Fibroblast of villous mesenchyme (primary cell): ENCODE measurements at places on chromosomes 11 and 22. TPM values are rescaled to one million over a fixed set of nuclear protein-coding genes. Genes with fewer than 3 reads are reported as not detected.

- DNase-seq = no peak
Measured at GRCh38 chr22:36027935-36028645, 534 bp downstream of the RBFOX2 start.

- peak; percentile 60 for DNase-seq
Measured at GRCh38 chr11:36744375-36745168, 146.5 kb upstream of the RAG2 start.

GRCh38 chr22:32336771-32337424 lies 20.8 kb upstream of the RFPL3 start:
- DNase-seq = no peak

GRCh38 chr11:92061456-92062062 lies 163.1 kb upstream of the FAT3 start:
- DNase-seq = no peak

- peak; percentile 72 for DNase-seq
Measured at GRCh38 chr11:12540913-12541582, 133.2 kb upstream of the TEAD1 start.

DNA sequence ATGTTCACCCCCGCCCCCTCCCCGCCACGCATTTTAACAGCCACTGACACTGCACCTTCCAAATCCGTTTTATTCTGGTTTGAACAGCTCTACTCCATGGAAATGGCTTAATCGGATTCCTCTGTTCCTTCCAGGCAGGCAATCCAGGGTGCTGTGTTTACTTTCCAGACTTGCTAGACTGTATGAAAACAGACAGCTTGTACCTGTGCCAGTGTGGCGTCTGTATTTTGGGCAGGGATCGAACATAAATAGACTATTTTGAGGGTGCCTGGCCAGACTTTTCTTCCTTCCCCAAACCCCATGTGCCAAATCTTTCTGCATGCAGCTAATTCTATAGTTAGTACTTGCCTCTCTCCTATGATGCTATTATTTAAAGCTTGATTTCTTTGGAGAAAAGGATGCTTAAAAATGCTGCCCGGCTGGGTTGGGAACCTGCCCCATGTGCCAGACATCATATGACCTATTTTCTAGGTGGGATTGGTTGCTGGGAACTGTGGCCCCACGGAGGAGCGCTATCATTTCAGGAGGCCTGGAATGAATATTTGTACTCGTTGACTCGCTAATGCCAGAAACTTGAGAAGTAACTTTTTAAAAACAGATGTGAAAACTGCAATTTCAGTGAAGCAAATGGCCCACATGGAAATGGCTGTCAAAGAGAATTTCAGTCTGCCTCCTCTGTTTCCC lies 814.8 kb downstream of the BRD1 start:
- DNase-seq = no peak

DNA sequence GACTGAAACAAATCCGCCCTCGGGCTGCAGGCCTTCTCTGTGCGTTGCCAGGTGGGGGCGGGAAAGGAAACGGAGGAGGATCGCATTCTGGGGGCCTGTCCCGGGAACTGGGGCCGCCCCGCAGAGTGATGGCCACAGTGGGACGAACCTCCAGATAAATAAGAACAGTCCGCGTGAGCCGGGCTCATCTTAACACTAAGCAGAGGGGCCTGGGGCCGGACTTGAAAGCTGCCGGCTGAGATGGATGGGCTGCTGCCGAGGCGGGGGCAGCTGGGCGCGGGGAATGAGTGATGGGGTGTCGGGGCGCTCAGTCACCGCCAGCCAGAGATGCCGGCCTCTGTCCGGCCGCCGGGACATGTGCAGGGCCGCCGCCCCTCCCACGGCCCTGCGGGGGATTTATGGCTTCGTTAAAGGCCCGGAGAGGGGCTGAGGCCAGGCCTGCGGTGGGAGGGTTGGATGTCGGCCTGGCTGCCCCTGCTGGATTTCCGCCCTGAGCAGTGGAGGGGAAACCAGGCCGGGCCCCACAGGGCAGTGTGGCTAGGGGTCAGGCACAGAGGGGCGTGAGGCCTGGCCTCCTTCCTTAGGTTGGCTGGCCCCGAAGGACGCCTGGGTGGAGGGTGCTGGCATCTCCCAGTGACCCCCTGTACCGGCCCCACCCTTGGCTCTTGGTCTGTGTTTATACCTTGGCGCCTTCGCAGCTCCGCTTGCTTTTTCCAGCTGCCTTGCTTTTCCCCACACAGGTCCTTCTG lies 45.3 kb upstream of the CD82 start:
- no peak for DNase-seq

GRCh38 chr22:39266398-39267030 lies 21.7 kb upstream of the PDGFB start:
- peak; percentile 83 for DNase-seq

Gene FGF3
- not detected in 2 replicates for total RNA-seq

DNA sequence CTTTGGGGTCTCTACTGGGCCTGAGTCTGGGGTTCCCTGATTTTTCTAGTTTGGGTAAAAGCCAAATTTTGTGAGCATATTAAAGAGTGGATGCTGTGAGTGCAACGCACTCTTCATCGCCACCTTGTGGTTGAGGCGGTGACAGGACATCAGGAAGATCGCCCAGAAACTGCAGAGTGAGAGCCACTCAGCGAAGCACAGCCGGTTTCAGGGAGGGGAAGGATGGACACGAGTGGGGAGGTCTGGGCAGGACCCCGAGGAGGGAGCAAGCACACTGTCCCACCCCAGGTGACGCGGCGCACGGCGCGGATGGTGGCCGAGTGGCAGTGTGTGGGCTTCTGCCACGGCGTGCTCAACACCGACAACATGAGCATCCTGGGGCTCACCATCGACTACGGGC lies 9.1 kb downstream of the SELENOO start:
- peak; percentile 67 for DNase-seq

DNA sequence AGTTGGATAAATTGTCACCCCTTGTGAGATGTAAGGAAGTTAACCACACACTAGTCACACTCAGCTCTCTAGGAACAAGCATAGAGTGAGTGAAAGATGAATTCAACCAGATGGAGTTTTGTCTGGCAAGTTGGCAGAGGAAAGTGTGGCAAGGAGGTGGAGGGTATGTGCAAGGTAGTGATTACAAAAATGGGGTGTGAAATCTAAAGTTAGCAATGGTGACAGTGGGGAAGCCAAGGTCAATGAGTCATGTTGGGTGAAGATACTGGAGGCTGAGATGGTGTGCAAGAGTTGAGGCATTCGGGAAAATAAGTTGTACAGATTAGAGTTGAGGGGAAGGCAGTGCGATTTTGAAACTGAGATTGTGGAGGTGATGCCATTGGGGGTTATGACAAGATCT lies 33.7 kb downstream of the MRGPRX2 start:
- no peak for DNase-seq

Gene TYMP
- 16.0 and 21.6 TPM in 2 replicates for total RNA-seq

DNA sequence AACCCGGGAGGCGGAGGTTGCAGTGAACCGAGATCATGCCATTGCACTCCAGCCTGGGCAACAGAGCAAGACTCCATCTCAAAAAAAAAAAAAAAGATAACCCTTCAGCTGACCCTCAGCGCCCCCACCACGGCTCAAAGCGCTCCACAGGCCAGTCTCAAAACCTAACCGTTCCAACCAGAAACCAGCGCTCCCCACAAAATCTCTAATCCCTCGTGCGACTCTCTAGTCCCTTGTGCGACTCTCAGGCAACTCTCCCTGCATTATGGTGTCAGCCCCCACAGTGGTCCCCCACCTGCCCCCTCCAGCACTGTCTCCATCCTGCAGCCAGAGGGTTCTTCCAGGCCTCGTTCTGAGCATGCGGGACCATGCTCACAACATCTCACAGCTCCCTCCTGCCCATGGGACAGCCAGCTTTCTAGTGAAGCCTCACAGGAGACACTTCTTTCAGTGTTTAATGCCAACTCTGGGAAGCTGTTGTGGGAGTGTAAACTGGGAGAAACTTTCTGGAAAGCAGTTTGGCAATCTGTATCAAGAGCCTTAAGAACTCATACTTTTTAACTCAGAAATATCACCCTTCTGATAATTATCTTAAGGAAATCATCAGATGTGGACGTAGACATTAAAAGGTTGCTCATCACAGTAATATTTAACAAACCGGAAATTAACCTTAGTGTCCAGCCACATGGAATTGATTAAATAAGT lies 4.2 kb upstream of the RASGRP2 start:
- DNase-seq = peak; percentile 85

DNA sequence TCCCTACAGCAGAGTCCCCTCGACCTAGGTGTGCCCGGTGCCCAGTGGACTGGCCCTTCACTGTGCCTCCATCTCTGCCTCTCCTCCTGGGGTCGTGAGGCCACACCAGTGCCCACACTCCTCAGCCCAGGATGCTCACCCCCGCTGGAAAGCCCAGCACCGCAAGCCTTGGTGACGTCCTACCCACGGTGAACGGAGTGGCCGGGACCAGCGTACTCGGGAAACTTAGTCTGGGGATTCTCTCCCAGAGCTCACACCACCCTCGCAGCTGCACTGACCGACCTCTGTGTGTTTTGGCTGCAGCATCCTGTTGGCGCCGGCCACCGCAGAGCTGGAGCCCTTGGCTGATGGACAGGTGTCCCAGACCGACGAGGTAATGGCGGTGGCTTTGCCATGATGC lies 35.5 kb upstream of the KRTAP5-7 start:
- DNase-seq = no peak

- no peak for DNase-seq
Measured at GRCh38 chr11:120021978-120022377, 115.9 kb downstream of the TRIM29 start.

DNA sequence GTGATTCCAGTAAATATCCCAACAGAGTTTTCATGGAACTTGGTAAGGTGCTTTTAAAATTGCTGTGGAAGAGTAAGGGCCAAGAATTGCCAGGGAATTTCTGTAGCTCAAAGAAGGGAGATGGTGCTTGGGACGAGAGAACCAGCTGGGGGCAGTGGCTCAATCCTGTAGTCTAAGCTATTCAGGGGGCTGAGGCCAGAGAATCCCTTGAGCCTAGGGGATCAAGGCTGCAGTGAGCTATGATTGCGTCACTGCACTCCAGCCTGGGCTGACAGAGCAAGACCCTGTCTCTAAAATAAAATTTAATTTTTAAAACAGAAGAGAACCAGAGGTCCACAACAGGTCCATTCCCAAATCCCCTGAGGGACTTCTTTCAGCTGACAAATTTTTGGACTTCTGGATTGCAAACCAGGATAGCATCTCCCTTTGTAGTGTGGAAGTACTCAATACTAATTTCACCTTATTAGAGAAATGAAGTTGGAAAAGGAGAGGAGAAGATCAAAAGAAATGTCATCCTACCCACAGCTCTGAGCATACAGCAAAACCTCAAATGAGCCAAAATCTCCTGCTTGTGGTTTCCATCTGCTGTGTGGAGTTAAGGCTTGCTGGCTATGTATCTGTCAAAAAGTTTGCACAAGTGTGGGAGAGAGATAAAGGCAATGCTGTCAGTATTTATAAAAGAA lies 59.2 kb upstream of the CLPB start:
- peak; percentile 65 for DNase-seq

GRCh38 chr11:606245-606644 lies 9.5 kb downstream of the IRF7 start:
- peak; percentile 71 for DNase-seq

Gene PLEKHB1
- under 0.01 TPM in 1 of 2 replicates, not detected in the other for total RNA-seq

GRCh38 chr11:118286545-118286944 lies 18.0 kb upstream of the CD3E start:
- no peak for DNase-seq

- DNase-seq = peak; percentile 2
Measured at GRCh38 chr11:124115782-124116616, 749 bp downstream of the VWA5A start.

Gene LRRN4CL
- 6.9 and 15.5 TPM in 2 replicates for total RNA-seq

Gene GALNT18
- 5.2 and 11.7 TPM in 2 replicates for total RNA-seq

Gene OSBP2
- total RNA-seq = 0.43 and 0.97 TPM in 2 replicates

Gene ST14
- under 0.01 TPM in 1 of 2 replicates, not detected in the other for total RNA-seq

- DNase-seq = peak; percentile 37
Measured at GRCh38 chr11:105937331-105937730, 84.7 kb downstream of the MSANTD4 start.

Gene CDKN1C
- total RNA-seq = 3.9 and 8.7 TPM in 2 replicates

GRCh38 chr11:12279672-12280108 lies 97.7 kb upstream of the PARVA start:
- no peak for DNase-seq

DNA sequence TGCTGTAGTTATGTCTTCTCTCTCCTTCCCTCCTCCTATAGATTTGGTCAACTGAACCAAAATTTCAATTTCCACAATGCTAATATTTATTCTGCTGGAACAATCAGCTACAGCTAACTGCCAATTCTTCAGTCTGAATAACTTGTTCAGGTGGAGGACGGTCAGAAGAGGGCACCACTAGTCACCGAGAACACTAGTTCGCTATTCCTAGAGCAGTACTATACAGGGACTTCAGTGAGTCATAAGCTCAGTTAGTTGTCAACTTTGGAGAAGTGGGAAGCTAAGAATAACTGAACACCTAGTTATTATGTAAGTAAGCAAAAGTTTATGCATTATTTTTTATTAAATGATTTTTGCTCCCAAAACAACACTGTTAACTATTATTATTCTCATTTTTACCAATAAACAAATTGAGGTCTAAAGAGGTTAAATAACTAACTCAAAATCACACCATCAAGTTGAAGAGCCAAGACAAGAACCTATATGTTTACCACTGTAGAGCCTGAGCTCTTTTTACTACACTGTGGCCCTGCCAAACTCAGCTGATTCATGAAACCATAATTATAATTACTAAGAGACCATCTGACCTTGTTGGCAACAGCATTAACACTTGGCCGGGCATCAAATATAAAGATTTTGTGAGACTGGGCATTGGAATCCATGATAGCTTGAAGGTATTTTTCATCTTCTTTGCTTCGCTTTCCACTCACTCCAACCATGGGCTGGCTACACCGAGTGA lies 59.0 kb downstream of the CEP57 start:
- peak; percentile 79 for DNase-seq

Gene VPREB1
- not detected in 2 replicates for total RNA-seq
